ENCODE measurements at places on chromosomes 5 and 9. TPM values are rescaled to one million over a fixed set of nuclear protein-coding genes. Genes with fewer than 3 reads are reported as not detected.

The F2RL1 gene
- total RNA-seq = not detected

DNA sequence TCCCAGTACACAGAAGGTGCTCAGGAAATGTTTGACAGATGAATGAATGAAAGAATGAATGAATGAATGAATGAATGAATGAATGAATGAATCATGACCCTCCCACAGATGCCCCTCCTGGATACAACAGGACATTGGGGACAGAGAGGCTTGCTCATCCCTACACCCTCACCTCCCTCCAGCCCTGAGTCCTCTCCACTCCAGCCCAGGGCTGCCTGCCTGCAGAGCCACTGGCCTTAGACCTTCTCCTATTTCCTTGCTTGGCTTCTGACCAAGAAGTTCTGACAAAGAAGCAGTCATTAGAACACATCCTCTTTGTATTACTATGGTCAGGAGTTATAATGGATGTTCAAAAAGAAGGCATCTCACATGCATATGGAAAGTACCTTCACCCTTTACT is 240.7 kb upstream of the DAPK1 start:
- no peak for DNase-seq

GRCh38 chr9:112061152-112061740 is 113.9 kb downstream of the SUSD1 start:
- peak; percentile 67 for DNase-seq

DNA sequence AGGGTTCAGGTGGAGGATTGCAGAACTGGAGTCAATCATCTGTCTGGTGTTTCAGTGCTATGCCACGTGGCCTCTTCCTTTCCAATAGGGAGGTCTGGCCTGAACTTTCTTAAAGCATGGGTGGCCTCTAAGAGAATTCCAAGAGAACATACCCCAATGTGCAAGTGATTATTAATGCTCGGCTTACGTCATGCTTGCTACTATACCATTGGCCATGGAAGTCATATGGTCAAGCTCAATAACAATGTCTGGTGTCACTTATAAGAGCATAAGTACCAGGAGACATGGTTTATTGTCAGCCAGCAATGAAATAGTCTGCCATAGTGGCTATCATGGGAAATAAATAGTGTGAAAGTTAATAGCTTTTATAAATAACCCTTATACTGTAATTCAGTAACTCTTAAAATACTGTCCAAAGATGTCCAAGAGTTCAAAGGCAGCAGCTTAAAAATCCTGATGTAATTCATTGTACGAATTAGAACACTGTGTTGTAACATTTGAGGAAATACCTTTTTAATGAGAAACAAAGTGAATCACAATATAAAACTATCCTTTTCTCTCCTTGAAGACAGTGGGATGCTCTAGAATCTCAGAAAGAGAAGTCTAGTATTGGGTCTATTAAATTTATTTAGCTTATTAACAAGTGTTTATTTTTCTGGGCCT is 355.4 kb upstream of the PRR16 start:
- no peak for DNase-seq

The GRIN3A gene
- not detected for total RNA-seq

- DNase-seq = no peak
Observed at GRCh38 chr9:108356806-108357205, 499.0 kb downstream of the ACTL7B start.

DNA sequence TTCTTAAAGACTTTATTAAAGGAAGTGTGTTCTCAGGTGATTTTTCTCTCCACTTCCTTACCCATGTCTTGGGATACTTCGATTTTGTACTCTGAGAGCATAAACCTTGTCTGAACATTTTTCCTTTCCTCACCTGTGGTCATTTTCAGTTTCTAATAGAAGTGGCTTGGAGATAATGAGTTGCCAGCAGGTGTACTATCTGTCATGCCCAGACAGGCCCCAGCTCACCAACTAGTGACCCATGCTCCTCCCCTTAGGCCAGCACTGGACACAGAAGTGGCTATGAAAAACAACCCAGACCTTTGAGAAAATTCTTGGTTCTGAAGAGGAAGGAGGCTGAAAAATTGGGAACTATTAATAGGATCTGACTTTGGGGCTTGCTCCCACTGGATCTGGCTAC is 49.2 kb upstream of the SMIM32 start:
- no peak for DNase-seq

The PRRX2 gene
- not detected for total RNA-seq

DNA sequence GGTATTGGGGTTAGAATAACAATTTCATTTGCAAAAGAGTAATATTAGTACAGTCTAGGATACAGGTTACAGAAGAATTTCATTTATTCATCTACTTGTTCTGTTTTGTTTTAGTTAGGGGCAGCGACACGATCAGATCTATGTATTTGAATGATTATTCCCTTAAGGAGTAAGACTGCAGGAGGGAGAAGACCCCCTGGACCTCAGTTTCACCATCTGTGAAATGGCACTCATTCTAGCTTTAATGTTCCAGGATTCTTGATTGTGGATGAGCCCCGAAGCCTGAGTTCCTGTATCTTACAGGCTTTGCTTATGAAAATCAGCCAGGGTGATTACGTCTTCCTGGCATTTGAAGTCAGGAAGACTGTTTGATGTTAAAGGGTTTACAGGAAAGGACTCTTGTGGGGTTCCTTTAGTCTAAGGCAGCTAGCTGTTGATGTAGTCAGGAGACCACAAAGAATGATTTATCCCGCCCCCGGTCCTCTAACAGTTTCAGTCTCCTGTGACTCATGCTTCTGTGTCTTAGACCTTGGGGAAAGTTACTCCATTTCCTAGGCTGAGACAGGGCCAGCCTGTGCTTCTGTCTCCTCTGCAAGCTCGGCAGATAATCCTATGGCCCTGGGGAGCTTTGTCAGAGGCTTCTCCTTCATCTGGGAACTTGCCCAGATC is 11.5 kb downstream of the SMIM3 start:
- peak; percentile 85 for DNase-seq

The KCNV2 gene
- total RNA-seq = not detected

GRCh38 chr5:33401482-33402390 is 39.0 kb upstream of the TARS1 start:
- no peak for DNase-seq

The PCDHGB2 gene
- total RNA-seq = 0.76 TPM

The AQP7 gene
- total RNA-seq = not detected

DNA sequence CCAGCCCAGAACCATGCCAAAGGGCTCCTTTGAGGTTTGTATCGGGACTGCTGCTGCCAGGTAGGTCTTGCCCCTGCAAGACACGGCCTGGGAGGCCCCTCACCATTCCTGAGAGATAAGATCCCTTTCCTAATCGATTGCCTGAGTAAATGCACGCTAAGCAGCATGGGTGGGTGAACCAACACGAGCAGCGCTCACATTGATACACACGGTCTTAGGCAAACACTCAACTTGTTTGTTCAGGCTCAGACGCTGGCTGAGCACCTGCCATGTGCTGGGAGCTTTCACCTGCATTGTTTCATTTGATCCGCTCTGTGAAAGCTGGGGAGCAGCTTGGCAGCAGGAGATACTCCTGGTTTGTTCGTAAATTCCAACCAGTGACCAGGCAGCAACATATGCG is 76.9 kb upstream of the NEURL1B start:
- DNase-seq = no peak

DNA sequence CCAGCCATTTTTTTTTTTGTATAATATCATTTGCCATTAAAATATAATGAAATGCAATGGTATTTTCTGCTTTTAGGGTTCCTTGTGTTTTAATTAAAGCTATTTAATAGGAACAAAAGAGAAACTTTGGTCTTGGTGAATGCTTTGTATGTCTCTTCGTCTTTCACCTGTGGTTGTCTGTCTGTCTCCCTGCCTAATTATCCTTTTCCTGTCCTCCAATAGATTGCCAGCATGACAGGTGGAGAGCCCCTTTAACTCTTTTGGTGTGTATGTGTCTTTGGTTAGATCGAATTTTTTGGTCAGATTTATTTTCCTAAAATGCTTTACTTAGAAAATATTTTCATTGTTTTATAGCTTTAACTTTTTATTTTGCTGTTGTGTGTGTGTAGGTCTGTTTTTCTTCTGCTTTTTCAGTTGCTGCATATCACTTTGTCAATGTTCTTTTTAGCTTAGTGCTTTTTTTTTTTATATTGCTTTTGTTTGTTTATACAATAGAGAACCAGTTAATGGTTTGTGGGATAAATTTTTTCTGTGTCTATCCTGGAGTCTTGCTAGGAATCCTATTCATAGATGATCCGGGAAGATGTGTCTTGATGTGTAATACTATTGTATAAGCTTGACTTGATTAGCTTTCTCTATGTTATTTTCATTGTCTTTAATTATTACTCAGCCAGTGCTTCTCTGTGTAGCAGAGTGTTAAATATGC is 8.6 kb downstream of the CHMP5 start:
- DNase-seq = no peak

- no peak for DNase-seq
Observed at GRCh38 chr5:122761115-122761514, 13.8 kb upstream of the SNX2 start.

The INSL6 gene
- total RNA-seq = not detected

- DNase-seq = no peak
Observed at GRCh38 chr5:10894445-10895054, 133.5 kb upstream of the DAP start.

DNA sequence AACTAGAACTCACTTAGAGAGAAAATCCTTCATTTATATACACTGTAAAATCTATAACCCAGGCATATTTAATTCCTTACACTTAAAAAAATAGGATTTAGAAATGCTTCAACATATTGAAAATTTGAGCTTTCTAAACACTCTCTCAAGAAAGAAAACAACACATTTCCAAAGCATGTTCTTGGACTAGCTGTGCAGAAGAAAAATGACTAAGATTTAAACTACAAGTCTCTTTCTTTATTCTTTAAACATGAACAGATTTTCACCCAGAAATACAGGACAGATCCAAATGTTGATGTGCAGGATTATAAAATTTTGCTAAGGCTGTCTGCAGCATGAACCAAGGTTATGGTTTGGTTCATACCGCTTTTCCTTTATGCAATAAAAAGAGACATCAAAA is 77.7 kb upstream of the TUSC1 start:
- no peak for DNase-seq

The CD72 gene
- 7.0 TPM for total RNA-seq

The CAPSL gene
- total RNA-seq = not detected

DNA sequence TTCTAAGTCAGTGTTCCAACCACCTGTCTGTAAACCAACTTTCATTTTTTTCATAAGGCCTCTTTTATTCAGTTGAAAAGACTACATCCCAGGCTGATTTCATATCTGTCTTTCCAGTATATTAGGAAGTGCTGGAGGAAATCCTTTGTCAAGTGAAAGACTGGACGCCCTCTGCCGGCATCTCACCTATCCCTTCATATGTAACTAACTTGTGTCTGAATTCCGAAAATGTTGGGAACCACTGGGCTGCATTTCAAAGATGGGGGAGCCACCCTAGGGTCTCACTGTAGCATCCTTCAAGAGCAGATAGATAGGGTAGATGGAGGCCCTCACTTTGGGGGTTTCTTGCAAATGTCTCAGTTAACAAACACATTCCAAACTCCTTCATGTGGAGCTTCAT is 569.8 kb downstream of the CTNND2 start:
- DNase-seq = no peak

GRCh38 chr5:89930591-89931392 is 478.8 kb downstream of the CETN3 start:
- no peak for DNase-seq

GRCh38 chr5:143263272-143263810 is 140.1 kb downstream of the NR3C1 start:
- DNase-seq = no peak

The ROPN1L gene
- total RNA-seq = 0.57 TPM

GRCh38 chr5:108481355-108481931 is 99.5 kb upstream of the FBXL17 start:
- no peak for DNase-seq

- no peak for DNase-seq
Observed at GRCh38 chr5:160602744-160603143, 181.1 kb downstream of the PTTG1 start.

The OSMR gene
- total RNA-seq = 0.36 TPM

DNA sequence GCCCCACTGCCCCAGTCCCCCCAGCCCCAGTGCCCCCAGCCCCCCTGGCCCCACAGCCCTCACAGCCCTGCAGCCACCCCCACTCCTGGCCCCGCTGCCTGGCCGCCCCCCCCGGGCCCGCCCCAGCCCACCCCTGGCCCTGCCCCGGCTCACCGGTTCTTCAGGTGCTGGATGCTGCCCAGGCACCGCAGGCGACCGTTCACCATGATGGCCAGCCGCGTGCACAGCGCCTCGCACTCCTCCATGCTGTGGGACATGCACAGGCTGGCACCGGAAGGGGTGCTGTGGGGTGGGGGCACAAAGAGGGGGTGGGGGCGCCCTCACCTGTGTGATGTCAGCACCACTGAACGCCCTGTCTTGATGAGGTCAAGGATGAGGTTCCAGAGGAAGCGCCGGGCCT is 12.8 kb upstream of the CLIC3 start:
- no peak for DNase-seq

DNA sequence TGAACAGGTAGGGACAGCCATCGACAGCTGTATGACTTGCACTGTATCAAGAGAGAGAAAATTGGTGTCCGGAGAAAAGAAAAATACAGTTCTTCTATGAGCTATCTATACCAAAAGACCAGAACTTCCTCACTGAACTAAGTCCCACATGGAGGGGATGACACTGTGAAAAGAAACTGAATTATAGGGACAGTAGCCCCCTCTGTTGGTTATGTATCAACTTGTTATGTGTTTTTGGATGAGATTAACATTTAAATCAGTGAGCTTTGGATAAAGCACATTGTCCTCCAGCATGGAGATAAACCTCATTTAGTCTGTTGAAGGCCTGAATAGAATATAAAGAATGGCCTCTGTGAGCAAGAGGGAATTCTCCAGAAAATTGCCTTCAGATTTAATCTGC is 176.6 kb upstream of the SH3GL2 start:
- no peak for DNase-seq

The C9orf153 gene
- total RNA-seq = 0.43 TPM

The CDC20B gene
- total RNA-seq = 0.31 TPM

DNA sequence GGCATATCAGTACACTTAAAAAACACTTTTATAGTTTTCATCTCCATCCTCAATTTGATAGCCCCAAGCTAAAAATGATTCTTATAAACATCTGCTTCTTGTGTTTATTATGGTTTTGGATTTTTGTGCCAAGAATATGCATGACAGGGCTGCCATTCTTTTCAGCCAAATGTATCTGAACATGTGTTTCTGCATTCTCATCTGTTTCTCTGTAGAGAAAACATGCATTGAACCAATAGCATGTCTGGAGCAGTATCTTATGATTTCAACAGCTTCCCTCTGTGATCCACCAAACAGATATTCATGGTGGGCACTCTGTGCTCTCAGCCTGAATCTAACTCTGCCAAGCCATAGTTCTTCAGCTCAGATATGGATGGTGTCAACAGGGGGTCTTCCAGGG is 99.3 kb upstream of the ERCC6L2 start:
- DNase-seq = no peak

All from natural killer cell treated with Interleukin-12 subunit alpha and Interleukin-12 subunit beta and Interleukin-15 and Interleukin-18, amount 100 ng/mL, for 72 hours (primary cell).